ENCODE measurements at places on chromosomes 1 and 21.

DNA sequence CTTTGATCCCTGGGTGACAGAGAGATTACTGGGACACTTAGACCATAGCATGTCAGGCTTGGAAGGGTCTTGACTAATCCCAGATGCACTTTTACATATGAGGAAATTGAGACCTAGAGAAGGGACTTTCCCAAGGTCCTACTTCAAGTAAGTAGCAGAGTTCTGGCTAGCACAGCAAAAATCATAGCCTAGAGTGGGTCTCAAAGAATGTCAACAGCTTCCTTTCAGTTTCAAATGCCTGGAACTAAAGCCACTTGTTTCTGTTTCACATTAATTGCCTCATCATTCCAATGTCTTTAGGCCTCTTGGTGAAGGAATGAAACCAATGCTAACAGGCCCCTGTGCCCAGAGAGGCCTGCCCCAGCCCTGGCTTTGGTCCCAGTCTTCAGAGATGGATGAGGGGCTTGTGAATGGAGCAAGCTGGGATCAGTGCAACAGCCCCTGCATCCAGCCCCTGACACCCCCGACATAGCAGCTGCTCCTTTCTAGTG is 26.6 kb downstream of the ATF3 start:
- peak; percentile 72 for DNase-seq

GRCh38 chr1:156725683-156726280 is 2.5 kb upstream of the METTL25B start:
- peak; percentile 92 for DNase-seq

- DNase-seq: no peak
Observed at GRCh38 chr1:1669468-1670440, 10.9 kb upstream of the CDK11B start.

GRCh38 chr1:46670134-46670533 is 1.5 kb upstream of the TEX38 start:
- no peak for DNase-seq

DNA sequence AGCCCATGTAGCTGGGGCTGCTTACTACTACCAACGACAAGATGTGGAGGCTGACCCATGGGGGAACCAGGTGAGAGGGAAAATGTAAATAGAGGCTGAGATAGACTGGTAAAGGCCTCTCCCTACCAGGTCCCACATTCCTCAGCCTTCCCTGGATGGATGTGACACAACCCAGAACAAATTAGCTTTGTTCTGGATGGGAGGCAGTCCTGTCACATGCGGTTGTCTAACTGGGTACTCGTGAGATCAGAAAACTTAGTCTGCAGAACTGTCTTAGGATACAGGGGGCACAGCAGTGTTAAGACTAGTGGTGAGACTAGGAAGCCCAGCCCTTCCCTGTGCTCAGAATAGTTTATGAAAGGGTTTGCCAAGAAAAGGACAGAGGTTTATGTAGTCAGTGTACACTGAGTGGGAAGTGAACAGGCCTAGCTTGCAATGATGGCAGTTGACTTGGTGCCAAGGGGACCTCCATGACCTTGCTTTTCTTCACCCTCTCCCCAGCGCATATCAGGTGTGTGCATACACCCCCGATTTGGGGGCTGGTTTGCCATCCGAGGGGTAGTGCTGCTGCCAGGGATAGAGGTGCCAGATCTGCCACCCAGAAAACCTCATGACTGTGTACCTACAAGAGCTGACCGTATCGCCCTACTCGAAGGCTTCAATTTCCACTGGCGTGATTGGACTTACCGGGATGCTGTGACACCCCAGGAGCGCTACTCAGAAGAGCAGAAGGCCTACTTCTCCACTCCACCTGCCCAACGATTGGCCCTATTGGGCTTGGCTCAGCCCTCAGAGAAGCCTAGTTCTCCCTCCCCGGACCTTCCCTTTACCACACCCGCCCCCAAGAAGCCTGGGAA is 8.4 kb downstream of the MMACHC start:
- DNase-seq: peak; percentile 29

DNA sequence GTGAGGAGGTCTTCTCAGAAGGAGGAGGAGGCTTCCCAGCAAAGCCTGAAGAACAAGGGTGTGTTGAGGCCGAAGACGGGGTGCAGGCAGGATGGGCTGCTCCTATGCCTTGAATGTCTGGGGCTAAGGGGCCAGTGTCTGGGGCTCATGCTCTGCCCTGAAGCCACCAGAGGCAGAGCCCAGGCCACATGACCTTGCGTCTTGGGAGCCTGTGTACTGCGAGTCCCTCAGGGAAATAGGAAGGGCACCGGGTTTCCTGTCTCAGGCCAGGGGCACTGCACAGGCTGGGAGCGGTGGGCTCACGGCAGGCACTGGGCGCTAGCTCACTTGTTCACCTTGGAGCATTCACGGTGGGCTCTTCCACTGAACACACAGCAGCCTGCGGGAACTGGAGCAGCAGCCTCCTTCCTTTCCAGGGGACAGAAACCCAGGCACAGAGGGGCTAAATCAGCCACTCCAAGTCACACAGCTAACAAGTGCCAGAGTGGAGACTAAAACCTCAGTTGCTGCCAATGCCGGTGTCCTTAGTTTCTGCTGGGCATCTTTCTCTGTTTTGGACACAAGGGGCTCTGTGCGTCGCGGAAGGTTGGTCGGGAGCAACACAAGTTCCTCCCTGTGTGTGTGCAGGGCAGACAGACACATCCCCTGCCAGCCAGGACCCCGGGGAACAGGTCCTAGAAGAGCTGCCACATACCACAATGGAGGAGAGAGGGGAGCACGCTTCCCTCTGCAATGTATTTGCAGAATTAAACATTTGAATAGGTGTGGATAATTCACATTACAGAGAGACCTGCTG is 104.8 kb upstream of the C1orf174 start:
- no peak for DNase-seq

- DNase-seq: peak; percentile 48
Observed at GRCh38 chr1:169858467-169858866, 35.2 kb downstream of the SCYL3 start.

GRCh38 chr21:31855180-31855579 is 17.6 kb upstream of the HUNK start:
- peak; percentile 21 for DNase-seq

DNA sequence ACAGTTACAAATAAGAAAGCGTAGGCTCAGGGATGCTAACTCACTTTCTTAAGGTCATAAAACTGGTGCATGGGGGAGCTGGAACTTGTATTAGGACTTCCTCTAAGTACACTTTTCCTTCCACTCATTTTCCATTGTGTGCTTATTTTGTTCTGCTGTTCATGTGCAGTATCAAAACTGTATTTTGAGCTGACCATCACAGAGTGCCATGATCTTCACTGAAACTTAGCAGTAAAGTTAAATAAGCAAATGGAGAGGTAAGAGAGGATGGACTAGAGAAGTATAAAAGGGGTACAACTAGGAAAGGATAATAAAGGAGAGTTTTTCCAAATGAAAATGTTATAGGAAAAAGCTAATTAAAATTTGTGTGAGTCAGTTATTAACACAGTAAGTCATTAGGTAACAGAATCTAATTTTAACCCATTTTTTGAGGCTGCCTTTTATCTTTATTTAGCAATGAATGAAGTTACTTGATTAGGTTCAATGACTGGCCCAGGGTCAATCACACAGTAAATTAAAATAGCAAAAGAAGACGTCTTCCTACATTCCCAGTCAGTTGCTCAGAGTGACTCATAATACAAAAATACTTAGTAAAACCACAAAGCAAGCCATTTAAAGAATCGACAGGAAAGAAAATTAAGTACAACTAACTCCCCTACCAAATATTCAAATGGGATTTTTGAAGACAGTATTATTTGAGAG is 165.8 kb upstream of the C1orf105 start:
- DNase-seq: peak; percentile 93

DNA sequence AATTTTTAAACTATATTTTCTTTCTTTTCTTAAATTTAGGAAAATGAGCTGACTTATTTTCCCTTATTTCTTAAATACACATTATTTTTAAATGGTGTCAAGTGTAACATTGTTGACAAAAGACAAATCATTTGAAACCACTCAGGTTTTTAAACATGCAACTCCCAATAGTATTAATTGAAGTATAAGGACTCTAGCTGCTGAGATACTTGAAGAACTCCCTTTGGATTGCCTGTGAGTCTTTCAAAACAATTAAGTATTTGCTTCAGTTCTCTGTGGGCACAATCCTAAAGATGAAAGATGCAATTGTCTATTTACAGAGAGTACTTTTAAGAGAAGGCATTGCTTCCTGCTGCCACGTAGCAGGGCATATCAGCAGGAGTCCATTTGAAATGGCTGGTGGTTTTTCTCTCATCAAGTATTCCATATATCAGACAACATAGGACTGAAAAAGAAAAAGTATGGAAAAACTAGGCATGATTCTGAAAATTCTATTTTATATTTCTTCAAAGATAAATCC is 373.4 kb downstream of the NEGR1 start:
- DNase-seq: no peak

DNA sequence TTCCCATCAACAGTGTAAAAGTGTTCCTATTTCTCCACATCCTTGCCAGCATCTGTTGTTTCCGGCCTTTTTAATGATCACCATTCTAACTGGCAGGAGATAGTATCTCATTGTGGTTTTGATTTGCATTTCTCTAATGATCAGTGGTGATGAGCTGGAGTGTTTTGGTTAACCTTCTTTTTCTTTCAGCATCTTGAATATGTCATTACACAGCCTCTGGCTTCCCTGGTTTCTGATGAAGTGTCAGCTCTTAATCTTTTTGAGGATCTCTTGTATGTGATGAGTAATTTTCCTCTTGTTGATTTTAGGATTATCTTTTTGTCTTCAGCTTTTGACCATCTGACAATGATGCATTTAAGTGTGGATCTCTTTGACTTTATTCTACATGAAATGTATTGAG is 133.2 kb upstream of the GRIK3 start:
- DNase-seq: no peak

- DNase-seq: no peak
Observed at GRCh38 chr1:54342288-54342687, 63.9 kb downstream of the SSBP3 start.

DNA sequence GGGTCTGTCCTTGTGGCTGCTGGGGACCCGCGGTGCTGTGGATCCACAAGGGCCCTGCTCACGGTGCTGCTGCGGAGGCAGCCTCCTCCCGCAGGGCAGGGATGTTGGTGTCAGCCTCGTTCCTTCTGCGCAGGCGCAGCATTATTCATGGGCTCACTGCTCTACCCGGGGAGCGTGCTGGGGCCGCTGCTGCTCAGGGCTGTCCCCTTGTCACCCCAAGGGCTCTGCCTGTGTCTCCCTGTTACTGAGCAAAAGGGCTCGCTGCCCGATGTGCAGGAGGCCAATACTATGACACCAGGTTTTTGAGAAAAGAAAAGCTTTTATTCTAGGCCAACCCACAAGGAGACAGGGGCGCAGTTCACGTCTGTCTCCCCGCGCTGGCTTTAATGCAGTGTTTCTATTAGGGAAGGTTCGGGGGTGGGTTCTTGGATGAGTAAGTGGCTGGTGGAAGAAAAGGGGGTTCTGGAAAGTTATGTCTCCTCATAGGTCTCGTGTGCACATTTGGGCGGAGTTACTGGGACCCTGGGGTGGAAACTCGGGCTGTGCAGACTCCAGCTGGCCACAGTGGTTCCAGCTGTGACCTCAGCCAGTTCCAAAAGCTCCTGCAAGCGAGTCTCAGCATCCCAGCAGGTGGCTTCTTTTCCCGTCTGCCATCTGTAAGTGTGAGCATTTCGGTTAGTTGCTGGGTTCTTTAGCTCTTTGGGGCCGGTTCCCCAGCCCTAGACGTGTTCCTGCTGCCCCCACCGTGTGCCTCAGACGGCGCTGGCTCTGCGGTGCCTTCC is 40.8 kb upstream of the LRRC3 start:
- DNase-seq: no peak

DNA sequence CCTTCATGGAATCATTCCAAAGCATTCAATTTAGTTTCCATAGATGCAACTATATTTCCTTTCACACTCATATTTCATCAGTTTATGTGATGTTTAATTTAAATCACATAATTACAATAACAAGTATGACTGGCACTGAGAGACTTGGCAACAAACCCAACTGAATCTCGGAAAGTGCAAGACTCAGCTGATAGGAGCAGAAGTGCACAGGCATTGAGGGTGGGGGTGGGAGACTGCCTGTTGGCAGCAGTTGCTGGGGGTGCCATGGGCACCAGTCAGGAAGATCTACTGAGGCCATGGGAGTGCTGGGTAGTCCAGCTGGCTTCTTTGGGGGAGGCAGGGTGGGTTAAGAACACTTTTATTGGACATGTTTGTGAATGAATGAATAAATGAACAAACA is 10.4 kb upstream of the HMGB4 start:
- DNase-seq: no peak

DNA sequence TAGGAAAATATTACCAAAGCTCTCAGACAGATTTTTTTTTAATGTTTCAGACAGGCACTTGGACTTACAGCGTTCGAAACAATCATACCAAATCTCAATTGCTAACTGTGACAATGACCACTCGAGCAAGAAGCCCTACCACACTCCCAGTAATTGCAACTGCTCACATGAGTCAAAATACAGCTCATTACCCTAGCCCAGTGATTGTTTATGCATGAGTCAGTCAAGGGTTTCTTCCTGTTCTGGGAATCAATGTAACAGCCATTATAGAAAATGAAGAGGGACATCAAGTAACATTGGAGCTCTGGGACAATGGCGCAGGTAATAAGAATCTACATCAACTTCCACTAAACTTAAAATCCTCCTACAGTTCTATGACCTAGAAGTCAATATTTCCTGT is 56.1 kb upstream of the SH3GLB1 start:
- DNase-seq: peak; percentile 65

DNA sequence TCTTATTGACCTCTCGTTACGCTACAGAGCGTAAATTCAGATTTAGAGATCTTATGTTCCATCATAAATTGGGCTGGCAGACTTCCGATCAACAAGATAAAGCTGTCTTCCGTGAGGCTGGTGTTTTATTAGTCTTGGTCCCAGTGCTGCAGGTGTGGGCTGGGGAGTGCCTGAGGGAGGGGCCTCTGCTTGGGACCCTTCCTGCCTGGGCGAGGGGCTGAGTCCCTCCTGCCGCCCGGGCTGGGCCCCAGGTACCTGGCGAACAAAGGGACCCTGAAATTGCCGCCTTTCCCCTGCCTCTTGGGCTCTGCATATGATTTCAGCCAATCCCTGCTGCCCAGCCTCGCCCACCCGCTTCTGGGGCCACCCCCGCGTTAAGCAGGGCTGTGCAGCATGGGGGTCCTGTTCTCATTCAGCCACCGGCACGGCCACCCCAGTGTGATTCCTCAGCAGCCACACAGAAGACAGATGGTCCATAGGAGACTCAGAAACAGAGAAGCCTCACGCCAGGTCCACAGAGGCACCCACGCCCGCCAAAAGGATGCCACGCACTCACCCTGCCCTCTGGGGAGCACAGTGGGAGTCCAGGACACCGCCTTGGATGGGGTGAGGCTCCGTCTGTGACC is 6.1 kb upstream of the SAMD11 start:
- no peak for DNase-seq

DNA sequence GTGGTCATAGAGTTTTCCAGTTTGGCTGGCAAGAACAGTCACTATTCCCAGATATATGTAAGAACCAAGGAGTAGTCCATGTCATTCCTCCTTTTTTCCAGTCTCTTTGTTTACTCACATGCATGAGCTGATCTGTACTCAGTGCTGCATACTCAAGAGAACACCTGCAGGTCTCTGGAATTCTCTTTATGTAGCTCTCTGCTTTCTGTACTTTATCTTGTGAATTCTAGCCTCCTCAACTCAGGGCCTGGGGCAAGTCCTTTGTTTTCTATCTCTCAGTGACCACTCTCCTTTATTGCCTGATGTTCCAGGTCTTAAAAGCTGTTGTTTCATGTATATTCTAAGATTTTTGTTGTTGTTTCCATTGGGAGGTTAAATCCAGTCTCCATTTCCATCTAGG is 478.9 kb downstream of the DPYD start:
- no peak for DNase-seq

- peak; percentile 76 for DNase-seq
Observed at GRCh38 chr1:2132222-2133038, 62.1 kb downstream of the FAAP20 start.

- DNase-seq: no peak
Observed at GRCh38 chr1:55789466-55789865, 574.3 kb upstream of the USP24 start.

- DNase-seq: peak; percentile 57
Observed at GRCh38 chr1:32813941-32814739, 3.0 kb downstream of the YARS1 start.
